Cortex of kidney (tissue), 1 donor: ENCODE measurements at places on chromosomes 5 and 9.

DNA sequence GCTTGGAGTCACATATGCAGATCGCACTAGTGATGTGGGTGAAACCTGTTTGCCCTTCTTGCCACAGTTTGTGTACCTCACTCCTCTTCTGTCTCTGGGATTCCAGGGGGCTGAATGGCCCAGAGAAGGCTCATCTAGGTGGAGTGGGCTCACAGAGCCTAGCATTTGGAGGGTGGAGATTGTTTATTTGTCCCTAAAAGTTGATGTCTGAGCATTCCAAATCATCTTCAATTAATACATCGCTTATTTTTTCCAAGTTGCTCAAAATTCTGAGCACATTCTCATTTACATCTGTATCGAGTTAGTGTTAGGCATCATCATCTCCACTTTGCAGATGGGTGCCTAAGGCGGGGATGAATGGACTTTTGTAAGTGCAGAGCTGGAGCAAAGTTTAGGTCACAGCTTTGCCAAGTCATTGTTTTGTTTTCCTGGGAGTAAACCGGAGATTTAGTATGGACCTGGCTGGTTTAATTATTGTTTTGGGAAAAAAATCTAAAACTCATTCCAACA is 2.0 kb downstream of the ABL1 start:
- DNase-seq: no peak

DNA sequence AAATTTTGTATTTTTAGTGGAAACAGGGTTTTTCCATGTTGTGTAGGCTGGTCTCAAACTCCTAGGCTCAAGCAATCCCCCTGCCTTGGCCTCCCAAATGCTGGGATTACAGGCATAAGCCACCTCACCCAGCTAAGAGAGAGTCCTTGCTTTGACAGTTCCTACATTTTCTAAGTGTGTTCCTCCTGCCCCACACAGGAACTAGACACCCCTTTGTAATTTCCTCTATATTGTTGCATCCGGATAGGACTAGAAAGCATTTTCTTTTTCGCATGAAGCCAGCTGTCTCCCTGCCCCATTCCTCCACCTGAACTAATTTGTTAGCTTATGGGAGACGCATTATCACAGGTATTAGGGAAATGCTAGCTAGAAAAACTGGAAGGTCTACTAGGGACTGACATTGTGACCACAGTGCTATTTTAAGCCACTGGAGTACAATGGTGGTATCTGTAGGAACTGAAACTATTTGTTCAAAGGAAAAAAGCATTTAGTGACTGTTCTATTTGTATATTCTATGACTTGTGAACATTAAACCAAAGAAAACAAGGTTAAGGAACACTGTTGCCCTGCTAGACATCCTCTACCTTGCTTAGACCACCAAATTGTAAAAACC is 214.1 kb downstream of the SMARCA2 start:
- no peak for DNase-seq

DNA sequence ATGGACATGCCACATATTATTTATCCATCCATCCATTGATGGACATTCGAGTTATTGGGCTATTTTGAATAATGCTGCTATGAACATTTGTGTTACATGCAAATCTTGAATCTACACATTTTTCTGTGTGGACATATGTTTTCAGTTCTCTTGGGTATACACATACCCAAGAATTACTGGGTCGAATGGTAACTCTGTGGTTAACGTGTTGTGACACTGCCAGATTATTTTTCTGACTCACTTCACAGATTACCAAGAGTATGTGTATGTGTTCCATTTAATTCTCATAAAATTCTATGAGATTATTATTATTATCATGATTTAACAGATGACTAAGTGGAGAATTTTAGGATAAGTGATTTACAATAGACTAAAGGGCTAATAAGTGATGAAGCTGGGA is 26.7 kb downstream of the CYFIP2 start:
- DNase-seq: no peak

- no peak for DNase-seq
Observed at GRCh38 chr5:110785356-110785755, 46.5 kb downstream of the SLC25A46 start.

GRCh38 chr5:43007246-43007910 is 32.7 kb downstream of the ANXA2R start:
- DNase-seq: no peak

- no peak for DNase-seq
Observed at GRCh38 chr9:98482226-98482625, 226.5 kb downstream of the GABBR2 start.

GRCh38 chr5:88419931-88420330 is 151.3 kb upstream of the TMEM161B start:
- no peak for DNase-seq

DNA sequence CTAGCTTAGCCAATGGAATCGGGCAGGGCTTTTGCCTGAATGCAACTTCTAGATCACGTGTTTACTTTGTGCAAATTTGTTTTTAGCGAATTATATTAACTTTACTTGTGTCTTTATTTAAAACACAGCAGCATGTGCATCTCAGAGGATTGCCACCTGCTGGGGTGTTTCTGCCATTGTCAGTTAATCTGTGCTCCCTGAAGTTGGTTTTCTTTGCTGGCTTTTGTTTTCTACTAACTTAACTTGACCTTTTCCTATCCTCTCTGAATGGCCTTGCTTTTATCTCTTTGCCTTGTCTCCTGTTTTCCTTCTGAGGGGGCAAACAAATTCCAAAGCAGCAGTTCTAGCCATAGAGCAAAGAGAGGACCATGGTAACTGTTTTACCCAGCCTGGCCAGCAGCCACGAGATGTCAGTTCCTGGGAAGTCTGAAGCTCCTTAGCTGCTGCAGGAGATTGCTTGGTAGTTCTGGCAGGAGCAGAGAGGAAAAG is 67.6 kb downstream of the ARHGEF28 start:
- no peak for DNase-seq

DNA sequence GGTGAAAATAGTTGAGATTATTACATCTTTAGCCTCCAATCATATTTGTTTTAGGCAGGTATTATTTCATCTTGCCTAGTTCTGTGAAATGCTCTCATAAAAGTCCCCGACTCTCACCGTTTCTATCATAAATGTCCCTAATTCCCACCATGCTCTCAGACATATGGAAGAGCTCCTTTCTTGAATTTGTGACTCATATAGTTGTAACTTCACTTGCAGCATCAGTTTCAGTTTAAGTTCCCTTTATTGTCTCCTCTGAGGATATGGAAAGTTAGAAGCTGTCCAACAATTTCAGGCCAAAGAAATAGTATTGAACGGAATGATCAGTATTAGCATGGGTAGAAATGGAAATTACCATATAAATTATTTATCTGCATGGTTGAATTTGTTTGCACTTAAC is 187.5 kb upstream of the NR4A3 start:
- no peak for DNase-seq

DNA sequence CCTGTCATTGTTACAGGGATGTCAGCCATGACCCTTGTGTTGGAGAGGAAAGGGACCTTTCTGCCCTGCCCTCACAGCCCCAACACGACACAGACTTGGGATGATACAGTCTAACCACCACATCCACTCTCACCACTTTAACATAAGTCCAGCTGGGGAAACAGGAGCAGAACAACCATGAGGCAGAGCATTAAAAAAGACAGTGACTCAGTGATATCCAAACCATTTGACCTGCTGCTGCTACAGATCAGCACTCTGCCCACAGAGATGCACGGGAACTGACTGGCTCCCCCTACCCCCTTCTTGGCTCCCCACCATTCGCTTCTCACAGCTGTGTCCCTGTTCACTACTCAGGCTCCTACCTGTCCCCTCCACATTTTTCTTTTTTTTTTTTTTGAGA is 458.6 kb downstream of the ZNF608 start:
- DNase-seq: no peak

GRCh38 chr9:87276327-87276841 is 221.3 kb upstream of the DAPK1 start:
- DNase-seq: no peak

DNA sequence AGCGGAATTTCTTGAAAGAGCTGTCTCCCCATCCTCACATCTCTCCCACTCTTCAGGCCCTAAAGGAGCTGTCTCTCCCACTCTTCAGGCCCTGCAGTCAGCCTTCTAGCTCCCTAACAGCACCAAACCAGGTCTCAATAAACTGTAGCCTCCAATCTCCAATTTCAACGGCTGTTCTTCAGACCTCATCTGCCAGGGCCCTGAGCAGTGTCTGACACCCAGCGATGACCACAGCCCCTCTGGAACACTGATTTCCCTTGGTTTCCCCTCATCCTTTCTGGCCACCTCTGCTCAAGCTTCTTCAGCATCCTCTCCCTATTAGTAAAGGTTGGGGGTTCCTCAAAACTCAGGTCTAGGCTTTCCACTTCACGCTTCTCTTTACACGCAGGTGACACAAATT is 1.6 kb upstream of the P4HA2 start:
- no peak for DNase-seq

GRCh38 chr5:44935262-44935661 is 126.5 kb downstream of the MRPS30 start:
- DNase-seq: no peak

GRCh38 chr5:44389090-44389822 is at the start of gene FGF10:
Gene FGF10, minus strand, starts transcription at chr5:44389420. Its CDS starts 738 bp downstream, at chr5:44388682.
- no peak for DNase-seq
